ENCODE measurements at places on chromosomes 6 and 20.

DNA sequence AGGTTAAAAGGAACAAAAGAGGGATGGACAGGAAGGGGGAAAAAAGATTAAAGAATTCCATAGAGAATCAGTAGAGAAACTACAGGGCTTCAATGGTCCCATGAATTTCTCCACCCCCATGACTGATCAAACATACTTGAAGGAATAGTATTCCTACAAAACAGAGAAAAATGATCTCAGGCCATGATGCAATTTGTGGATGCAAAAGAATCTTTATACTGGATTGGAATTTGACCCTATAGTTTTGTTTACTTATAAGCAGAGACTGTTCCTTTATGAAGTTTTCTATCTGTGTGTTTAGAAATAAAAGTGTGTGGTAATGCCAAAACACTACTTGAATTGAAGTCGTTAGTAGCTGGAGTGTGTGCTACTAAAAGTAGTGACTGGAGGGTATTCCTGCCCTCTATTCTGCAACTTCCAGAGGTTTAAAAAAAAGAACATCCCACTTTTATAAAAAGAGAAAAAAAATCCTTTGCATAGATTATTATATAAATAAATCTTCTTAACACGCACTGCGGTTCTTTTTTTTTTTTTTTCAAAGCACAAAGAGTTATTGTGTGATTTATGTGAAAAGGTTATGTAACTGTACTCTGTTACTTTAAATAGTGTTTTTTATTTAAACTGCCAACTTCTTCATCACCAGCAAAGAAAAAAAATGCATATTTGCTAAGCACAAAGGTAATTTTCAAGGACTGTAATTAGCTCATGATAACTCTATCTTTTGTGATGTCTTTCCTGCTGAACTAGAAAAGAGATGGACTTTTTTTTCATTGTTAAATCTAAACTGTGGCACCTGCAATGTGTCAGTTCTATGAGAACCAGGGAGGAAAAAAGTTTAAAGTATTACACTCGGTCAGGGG is 214.5 kb upstream of the CITED2 start:
- H3K27me3 ChIP-seq = no peaks in the 10 kb centered on the region
- DNase-seq = no peak
- no peak overlapping the region for H3K27ac ChIP-seq
- no peak overlapping the region for H3K4me3 ChIP-seq

GRCh38 chr20:54067606-54068174 is 2.7 kb downstream of the BCAS1 start:
- H3K4me1 ChIP-seq = peaks cover 18% of the 10 kb centered on the region
- H3K27ac ChIP-seq = peak overlapping the region; percentile 38
- peak; percentile 1 for DNase-seq
- peaks cover 3% of the 10 kb centered on the region for H3K36me3 ChIP-seq
- H3K27me3 ChIP-seq = no peaks in the 10 kb centered on the region

DNA sequence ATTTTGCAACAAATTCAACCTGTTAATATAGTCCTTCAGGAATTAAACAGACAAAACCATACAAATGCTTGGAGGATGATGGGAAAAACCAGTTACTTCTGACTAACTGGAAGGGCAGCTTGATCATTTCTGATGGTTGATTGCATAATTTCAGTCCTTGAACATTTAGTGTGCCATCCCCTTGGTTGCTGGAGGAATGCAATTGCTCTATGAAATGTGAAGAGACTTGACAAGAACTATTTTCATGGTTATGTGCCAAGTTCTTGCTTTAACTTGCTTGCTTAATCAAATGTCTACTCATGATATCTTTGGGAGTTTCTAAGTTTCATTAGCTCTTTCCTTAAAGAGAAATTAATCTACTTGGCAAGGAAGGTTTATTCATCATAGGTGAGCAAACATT is 45.2 kb downstream of the ANKEF1 start:
- no peak overlapping the region for H3K27ac ChIP-seq
- H3K4me3 ChIP-seq = no peak overlapping the region
- H3K4me1 ChIP-seq = no peaks in the 10 kb centered on the region
- no peaks in the 10 kb centered on the region for H3K36me3 ChIP-seq
- peaks cover 23% of the 10 kb centered on the region for H3K27me3 ChIP-seq
- no peak for DNase-seq

GRCh38 chr6:63389191-63389844 is 69.5 kb upstream of the LGSN start:
- H3K27ac ChIP-seq = no peak overlapping the region
- no peaks in the 10 kb centered on the region for H3K4me1 ChIP-seq
- no peaks in the 10 kb centered on the region for H3K27me3 ChIP-seq
- no peaks in the 10 kb centered on the region for H3K36me3 ChIP-seq

GRCh38 chr6:13098793-13099570 is 229.4 kb downstream of the TBC1D7 start:
- no peaks in the 10 kb centered on the region for H3K36me3 ChIP-seq
- no peak overlapping the region for H3K4me3 ChIP-seq
- no peak for DNase-seq
- H3K27me3 ChIP-seq = peaks cover 16% of the 10 kb centered on the region

DNA sequence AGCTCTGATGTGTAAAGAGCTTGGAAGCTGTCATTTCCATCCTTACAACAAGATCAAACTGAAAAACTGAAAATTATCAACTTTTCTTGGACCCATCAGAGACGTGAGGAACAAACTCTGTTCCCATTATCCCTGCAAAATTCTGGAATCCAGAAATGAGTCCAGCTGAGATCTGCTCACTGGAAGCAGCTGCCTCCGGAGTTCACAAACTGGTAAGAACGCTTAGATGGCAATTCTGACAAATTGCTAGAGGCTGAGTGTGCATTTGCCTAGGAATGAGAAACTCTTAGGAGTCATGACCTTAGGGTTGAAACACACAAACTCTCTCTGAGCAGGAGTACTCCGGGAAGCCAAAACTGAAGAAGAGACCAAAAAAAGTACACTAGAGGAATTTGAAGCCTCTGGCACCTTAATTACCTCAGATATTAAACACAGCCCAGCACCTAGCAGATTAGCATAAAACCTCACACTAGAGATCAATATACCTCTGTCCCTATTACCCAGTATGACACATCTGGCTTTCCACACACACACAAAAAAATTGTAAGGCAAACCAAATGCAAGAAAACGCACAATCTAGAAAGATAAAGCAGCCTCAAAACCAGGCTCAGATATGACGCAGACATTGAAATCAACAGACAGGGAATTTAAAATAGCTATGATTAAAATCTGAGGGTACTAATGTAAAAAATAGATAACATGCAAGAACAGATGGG is 233.5 kb upstream of the SGK1 start:
- H3K4me1 ChIP-seq = no peaks in the 10 kb centered on the region
- peaks cover 9% of the 10 kb centered on the region for H3K27me3 ChIP-seq
- no peaks in the 10 kb centered on the region for H3K36me3 ChIP-seq
- no peak overlapping the region for H3K27ac ChIP-seq
- no peak for DNase-seq
- H3K4me3 ChIP-seq = no peak overlapping the region

DNA sequence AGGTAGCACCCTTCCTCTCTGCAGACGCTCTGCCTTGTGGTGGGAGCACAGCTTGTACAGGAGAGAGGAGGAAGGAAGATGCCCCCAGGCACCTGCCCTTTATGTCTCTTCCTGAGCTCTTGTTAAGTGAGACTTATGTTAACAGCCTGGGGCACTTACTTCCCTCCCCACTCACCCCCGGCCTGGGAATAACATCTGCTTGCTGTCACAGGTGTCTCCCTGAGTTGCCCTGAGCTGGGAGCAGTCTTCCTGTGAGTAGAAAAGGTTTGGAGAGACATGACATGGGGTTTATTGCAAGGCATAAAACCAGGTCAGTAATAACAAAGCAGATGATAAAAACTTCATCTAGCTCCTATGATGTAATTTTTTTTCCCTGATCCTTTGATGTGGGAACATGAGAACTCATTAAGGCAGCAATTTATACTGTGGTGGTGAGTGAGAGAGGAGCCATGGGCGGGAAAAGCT is 1.9 kb downstream of the SSTR4 start:
- H3K4me1 ChIP-seq = no peaks in the 10 kb centered on the region
- no peak for DNase-seq
- no peak overlapping the region for H3K27ac ChIP-seq
- H3K4me3 ChIP-seq = no peak overlapping the region

DNA sequence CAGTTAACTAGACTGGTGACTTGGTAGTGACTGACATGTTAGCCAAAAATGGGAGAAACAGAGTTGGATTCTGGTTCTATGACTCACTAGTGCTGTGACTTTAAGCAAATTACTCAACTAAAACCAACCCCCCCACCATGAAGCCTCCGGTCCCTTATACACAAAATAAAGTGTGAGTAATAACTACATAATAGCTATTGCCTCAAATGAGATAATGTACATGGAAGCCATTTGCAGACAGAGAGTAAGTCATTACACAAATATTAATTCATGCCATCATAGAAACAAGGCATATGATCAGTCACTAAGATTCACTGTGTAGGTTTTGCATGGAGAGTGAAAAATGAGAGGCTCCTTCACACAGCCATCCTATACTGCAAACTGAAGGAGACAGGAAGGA is 111.9 kb downstream of the HIVEP2 start:
- DNase-seq = no peak
- no peaks in the 10 kb centered on the region for H3K27me3 ChIP-seq
- H3K4me1 ChIP-seq = peaks cover 20% of the 10 kb centered on the region
- H3K36me3 ChIP-seq = peaks cover 8% of the 10 kb centered on the region

GRCh38 chr6:24207413-24207812 is 81.4 kb downstream of the NRSN1 start:
- H3K4me3 ChIP-seq = no peak overlapping the region
- H3K27ac ChIP-seq = no peak overlapping the region
- H3K36me3 ChIP-seq = no peaks in the 10 kb centered on the region
- DNase-seq = no peak

DNA sequence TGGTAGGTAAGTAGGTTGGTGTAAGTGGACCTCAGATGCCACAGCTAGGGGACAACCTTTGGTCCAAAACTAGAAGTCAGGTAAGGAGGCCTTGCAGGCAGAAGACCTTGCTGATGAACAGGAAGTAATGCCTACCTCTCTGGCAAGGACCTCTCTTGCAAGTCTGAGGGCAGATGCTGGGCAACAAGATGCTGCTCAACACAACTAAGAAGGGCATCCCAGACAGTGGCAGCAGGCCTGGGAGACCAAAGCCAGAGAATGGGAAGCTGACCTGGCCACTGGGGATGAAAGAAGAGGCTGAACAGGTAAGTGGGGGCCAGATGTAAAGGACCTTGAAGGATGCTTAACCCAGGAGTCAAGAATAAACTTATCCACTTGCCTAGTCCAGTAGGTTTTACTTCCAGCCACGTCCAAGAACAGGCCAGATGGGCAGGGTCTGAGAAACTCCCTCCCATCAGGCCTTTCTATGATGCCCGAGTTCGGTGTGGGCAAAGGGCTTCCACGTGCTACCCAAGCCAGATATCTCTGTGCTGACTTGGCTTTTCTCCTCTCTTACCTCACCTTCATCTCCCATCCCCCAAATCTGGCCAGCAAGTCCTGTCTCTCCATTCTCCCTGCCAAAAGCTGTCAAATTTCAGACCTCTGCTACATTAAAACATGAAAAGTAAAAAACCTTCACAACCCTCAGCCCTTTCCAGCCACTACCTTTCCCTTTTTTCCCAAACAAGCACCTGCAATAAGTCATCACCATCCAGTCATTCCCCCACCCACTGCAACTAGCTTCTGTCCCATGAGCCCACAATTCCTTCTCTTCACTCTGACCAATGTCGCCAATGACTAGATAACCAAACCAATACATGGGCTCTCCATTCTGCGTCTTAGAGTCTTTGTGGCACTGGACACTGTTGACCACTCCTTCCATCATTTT is 11.5 kb upstream of the PLCG1 start:
- peaks cover 34% of the 10 kb centered on the region for H3K36me3 ChIP-seq
- H3K4me3 ChIP-seq = no peak overlapping the region
- no peak for DNase-seq
- no peaks in the 10 kb centered on the region for H3K27me3 ChIP-seq
- peak overlapping the region; percentile 0 for H3K27ac ChIP-seq

DNA sequence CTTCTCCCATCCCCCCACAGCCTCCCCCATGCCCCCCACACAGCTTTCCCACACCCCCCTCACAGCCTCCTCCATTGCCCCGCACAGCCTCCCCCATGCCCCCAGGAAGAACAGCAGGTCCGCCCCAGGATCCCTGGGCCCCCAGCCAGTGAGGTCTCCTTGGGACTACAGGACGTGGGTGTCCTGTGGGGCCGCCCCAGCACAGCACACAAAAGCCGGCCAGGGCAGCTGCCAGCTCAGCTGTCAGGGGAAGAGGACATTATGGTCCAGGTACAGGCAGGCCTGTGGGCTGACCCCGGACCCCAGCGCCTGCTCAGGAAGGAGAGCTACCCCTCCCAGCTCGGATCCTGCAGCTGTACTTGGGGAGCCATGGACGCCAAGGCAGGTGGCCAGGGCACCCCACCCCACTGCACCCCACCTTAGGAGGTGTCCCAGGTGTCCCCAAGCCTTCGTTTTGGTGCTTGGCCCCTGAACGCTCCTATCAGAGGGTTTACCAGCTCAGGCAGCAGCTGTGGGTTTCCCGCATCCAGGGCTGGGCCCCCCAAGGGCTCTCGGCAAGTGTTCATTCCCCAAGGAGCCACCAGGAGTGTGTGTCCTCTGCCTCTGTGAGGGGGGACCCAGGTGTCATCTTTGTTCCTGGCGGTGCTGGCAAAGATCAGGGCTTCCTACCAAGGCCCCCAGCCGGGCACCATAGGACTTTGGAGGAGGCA is 42.3 kb upstream of the GATA5 start:
- no peak for DNase-seq
- no peak overlapping the region for H3K27ac ChIP-seq
- H3K4me1 ChIP-seq = peaks cover 2% of the 10 kb centered on the region

DNA sequence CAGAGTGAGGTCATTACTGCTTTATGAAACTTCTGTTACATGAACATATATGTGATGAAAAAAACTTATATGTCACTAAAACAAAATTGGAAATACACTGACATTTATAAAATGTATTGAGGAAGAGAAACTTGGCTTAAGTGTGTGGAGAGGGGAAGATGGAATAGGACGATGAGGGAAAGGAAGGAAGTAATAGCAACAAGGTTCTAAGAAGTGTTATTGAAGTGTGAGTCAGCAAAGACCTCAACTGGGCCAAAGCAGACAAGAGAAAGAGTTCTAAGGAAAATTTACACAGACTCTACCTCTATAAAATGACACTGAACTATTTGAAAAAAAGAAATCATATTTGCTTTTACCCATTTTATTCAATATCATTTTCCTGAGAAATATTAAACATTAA is 38.3 kb downstream of the SNX3 start:
- peaks cover 43% of the 10 kb centered on the region for H3K36me3 ChIP-seq
- no peak overlapping the region for H3K4me3 ChIP-seq
- no peaks in the 10 kb centered on the region for H3K27me3 ChIP-seq
- peak overlapping the region; percentile 39 for H3K27ac ChIP-seq
- H3K4me1 ChIP-seq = peaks cover 6% of the 10 kb centered on the region
- no peak for DNase-seq

DNA sequence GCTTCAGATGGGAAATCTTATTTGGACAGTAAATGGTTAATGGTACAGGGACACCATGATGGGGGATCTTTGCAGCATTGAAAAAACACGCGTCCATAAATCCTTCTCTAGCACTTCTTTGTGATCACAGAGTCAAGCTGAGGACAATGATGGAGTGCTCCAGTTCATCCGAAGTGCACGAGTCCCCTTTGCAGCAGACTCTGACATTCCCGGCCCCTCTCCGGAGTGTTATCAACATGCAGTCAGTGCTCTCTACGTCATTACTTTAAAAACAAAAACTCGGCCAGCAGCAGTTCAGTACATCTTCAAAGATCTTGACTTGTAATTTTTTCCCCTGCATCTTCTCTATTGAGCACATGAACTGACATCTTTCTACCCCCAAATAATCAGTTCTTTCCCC is 185.5 kb upstream of the AKAP12 start:
- no peak overlapping the region for H3K4me3 ChIP-seq
- no peak overlapping the region for H3K27ac ChIP-seq
- no peak for DNase-seq
- H3K27me3 ChIP-seq = no peaks in the 10 kb centered on the region
- peaks cover 3% of the 10 kb centered on the region for H3K36me3 ChIP-seq
- no peaks in the 10 kb centered on the region for H3K4me1 ChIP-seq
